Jurkat, Clone E6-1 (cell line): ENCODE measurements at places on chromosomes 1 and 21.

DNA sequence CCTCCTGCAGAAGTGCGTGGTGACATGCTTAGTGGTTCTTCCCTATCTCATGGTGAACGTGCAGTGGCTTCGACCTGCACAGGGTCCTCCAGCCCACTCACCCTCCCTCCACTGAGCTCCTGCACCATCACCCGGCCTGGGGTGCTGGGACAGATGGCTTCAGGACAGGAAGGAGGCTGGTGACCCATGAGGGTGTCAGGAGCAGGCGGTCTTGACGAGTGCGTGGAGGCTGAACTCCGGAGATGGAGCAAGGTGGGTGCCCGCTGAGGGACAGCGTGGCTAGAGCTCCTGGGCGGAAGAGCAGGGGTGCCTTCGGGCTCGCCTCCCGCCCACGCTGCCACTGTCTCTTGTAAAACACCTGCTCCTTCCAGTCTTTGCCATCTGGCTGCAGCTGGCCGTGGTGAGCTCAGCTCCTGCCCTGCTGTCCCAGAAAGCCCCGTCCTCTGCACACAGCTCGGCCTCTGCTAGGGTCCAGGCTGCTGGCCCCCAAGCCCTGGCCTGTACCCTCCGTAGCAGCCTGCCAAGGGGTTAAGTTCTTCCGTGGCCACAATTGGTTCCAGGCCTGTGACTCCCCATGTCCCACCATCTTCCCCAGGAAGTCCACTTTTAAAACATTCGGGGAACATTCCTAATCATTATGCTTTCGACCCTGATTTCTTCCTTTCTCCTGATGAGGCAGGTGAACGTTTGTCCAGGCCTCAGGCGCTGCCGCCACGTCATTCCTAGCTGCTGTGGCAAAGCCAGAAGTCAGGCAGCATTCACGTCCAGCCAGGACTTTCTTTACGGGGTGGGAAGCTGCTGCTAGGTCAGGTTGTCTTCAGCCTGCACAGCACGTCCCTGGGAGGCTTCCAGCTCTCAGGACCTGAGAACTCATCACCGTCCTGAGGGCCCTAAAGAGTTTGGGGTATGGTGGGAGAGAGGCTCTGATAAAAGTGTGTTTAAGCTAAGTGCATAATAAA lies 8.1 kb downstream of the KRTAP10-1 start:
- no peak for DNase-seq

DNA sequence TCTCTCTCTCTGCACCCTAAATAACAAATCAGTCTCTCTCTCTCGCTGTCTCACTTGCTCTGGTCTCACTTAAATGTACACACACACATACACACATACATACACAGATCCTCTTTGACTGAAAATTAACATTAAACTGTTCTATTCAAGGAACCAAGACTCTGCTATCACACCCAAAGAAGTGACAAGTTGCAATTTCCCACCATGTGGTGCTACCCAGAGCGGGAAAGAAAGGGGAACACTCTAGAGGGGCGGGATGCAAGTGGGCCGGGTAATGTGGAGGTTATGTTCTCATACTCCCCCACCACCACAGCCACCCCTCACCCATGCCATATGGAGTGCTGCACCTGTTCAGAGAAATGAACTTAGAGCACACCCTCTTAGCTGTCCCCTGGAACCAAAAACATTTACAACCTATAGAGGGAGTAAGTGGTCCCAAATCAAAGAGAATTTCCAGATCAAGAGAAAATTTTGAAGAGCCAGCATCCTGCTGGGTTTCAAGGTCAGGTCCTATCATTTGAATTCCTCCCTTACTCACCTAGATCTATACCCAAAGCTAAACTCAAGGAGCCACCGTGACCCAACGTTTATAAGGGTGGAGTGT lies 319.4 kb downstream of the BRINP2 start:
- DNase-seq, result no peak

DNA sequence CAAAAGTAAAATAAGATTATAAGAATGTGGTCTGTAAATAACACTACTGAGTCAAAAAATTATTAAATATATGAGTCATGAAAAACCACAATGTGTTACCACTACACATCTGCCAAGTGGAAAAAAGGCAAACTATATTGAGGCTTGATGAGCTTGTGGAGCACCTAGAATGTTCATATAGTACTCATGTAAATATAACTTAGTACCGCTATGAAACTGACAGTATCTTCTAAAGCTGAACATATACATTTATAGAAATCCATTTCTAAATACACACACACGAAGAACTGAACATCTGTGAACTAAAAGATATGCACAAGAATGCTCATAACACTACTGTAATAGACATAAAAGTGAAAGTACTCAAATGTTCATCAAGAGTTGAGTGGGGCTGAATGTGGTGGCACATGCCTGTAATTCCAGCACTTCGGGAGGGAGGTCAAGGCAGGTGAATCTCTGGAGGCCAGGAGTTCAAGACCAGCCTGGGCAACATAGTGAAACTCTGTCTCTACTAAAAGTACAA lies 18.5 kb upstream of the GBP3 start:
- DNase-seq, result no peak

DNA sequence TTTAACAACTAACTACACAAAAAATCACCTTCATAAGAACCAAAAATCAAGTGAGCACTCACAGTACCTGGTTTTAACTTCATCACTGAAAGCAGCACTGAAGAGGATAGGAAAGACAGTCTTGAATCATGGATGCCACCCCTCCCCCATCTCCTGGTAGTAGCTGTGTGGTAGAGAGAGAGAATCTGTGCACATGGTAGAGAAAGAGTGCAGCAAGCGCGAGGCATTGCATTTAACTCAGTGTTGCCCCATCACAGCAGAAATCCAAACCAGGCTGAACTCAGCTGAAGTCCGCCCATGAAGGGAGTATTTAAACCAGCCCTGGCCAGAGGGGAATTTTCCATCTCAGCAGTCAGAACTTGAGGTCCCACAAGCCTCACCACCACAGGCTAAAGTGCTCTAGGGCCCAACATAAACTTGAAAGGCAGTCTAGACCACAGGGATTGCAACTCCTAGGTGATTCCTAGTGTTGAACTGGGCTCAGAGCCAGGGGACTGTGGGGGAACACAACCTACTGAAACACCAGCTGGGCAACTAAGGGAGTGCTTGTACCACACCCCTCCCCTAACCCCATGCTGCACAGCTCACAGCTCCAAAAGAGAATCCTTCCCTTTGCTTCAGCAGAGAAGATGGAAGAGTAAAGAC lies 38.4 kb downstream of the VAV3 start:
- DNase-seq, result peak; percentile 83

DNA sequence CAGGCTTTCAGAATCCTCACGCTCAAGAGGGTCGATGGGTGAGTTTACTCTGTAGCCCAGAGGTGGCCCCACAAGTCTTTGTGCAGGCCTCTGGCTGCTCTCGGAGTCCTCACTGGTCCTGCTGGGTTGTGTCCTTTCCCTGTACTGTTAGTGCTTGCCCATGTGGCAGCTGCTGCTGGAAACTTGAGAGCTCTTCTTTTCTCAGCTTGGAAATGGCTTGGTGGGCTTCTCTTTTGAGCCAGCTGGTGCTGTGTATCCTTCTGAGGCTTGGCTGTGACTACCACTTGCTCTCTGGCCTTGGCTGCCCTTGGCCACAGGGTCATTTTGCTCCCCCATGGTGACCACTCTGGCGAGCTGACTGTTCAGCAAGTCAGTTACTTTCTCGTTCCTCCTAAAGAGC lies 82.2 kb upstream of the LMO4 start:
- DNase-seq, result no peak

DNA sequence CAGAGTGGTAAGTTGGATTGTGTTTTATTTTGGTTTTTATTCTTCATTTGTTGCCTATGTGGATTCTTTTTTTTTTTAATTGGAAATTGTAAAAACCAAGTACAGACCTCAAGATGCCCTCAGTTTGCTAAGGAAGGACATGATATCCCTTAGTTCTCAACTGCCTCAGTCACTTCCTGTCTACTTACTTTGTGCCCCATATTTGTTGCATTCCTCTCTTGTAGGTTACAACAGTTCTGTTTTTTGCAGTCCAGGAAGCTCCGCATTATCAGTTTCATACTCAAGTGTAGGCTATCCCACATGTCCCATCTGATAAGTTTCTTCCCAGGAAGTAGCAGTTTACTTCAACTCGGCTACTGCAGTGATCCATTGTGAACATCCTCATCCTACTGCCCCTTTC lies 82.0 kb downstream of the RPAP2 start:
- DNase-seq, result no peak

- DNase-seq, result no peak
These were observed 46.4 kb upstream of the CR2 start for GRCh38 chr1:207407655-207408260.

- no peak for DNase-seq
These were observed 2.2 kb downstream of the TGFB2 start for GRCh38 chr1:218347336-218347722.

DNA sequence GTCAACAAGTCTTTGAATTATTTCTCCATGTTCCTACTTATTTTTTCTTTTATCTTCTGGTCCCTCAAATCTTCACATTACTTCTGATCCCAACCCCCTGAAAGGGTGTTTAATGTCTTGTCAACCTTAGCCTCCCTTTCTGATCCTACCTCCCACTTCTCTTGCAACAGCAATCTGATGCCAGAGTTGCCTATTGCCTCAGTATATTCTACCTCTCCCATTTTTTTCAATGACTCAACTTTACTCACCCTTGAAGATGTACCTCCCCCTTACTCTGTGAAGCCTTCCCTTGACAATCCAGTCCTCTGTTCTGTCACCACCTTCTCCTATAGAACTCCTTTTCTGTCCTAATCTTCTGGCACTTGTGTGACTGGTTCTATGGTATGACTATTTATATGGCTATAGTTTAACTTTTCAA lies 99.5 kb upstream of the CD55 start:
- DNase-seq, result no peak

- DNase-seq, result no peak
These were observed 97.0 kb upstream of the GJB5 start for GRCh38 chr1:34657849-34658248.

- DNase-seq, result no peak
These were observed 3.1 kb upstream of the TACSTD2 start for GRCh38 chr1:58580186-58580585.

GRCh38 chr1:219928791-219929118 lies 398 bp upstream of the SLC30A10 start:
- DNase-seq, result no peak

GRCh38 chr21:40070871-40071270 lies 203.6 kb downstream of the PCP4 start:
- no peak for DNase-seq

DNA sequence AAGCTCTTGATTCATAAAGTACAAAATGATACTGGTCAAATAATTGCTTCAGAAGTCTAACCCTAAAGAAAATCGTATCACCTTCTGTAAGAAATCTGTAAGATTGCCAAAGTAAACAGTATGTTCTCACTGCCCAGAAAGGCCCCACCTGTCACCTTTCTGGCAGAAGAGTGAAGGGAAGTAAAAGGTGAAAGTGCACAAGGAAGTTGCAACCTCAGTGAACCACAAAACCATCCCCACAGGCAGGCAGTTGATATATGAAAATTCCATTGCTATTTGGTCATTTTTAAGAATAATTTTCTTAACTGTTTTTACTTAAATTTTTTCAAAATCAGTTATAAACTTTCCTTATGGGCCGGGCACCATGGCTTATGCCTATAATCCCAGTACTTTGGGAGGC lies 48.5 kb upstream of the FBXO28 start:
- DNase-seq, result no peak

GRCh38 chr1:172699111-172699510 lies 40.2 kb downstream of the FASLG start:
- DNase-seq, result peak; percentile 90

GRCh38 chr1:67482733-67483482 lies 52.7 kb upstream of the SERBP1 start:
- DNase-seq, result no peak

DNA sequence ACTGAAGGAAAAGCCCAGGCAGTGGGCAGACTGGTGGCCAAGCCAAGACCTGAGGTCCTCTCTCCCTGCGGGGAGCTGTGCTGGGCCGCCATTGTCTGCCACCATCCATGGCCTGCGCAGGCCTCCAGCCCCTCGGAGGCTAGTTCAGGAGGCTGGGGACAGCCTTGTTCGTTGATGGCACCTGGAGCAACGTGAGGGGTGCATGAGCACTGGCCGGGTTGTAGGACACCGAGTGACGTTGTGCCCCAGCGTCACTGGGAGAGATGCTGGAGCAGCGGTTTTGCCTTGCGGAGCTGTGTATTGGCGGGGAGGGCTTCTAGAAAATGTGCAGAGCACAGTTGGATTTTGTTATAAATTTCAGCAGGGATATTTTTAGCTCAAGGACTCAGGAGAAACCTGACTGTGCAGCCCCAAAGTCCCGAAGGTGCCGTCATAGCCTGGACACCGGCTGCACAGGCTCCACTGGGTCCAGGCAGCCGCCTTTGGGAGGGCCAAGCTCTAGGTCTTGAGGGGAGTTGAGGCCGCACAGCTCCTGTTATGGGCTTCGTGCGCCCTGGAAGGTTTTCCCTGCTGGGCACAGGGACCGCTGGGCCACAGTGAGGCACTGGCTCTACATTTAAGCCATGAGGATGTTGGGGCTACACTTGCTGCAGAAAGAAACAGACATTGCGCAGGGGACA lies 48.2 kb upstream of the ADARB1 start:
- no peak for DNase-seq

GRCh38 chr1:53155945-53156344 lies 13.5 kb upstream of the SLC1A7 start:
- no peak for DNase-seq

- DNase-seq, result no peak
These were observed 10.9 kb upstream of the SLC27A3 start for GRCh38 chr1:153764310-153764709.

DNA sequence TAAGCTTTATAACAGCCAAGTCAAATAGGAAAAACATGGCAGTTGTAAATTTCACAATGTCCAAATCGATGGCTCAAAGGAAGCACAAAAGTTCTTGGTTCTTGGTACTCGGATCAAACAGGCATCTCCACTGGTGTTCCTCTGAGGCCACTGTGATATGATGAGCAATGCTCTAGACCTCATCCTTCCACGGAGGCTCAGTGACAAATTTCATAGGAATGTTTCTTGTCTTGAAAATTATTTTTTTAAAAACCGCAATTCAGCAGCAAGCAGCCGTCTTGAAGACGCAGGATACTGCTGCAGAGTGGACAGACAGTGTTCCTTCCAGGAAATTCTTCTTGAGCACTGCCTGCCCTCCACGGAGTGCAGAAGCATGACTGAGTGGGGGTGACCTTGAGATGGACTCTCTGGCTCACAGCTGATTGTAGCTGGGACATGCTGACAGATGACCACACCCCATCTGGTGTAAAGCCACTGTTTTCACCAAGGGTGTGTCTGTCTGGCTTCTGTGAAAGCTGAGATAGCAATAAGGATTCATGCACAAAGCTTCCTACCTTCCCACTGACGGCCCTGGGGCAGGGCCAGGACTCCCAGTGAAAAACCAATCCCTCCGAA lies 61.9 kb downstream of the TIAM1 start:
- DNase-seq, result no peak

GRCh38 chr1:79657951-79658658 lies 651.6 kb upstream of the ADGRL4 start:
- no peak for DNase-seq

- DNase-seq, result no peak
These were observed 1.1 kb downstream of the COL9A2 start for GRCh38 chr1:40315795-40316594.

DNA sequence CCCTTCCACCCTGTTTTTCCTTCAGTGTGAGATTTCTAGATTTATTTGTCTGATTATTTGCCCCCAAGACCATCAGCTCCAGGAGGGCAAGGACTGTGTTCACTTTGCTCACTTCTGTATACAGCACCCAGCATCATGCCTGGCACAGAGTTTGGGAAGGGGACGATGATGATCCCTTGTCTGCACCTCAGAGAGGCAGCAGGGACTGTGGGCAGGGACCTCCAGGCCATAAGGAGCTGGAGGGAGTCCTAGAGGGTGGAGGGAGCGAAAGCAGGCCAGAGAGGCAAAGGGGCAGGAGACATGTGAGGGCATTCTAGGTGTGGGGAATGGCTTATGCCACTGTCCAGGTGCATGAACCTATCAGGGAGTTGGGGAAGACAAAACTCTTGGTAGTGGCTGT lies 32.8 kb downstream of the H3-3A start:
- no peak for DNase-seq
